ENCODE measurements at places on chromosomes 2 and 18. TPM values are rescaled to one million over a fixed set of nuclear protein-coding genes. Genes with fewer than 3 reads are reported as not detected.

DNA sequence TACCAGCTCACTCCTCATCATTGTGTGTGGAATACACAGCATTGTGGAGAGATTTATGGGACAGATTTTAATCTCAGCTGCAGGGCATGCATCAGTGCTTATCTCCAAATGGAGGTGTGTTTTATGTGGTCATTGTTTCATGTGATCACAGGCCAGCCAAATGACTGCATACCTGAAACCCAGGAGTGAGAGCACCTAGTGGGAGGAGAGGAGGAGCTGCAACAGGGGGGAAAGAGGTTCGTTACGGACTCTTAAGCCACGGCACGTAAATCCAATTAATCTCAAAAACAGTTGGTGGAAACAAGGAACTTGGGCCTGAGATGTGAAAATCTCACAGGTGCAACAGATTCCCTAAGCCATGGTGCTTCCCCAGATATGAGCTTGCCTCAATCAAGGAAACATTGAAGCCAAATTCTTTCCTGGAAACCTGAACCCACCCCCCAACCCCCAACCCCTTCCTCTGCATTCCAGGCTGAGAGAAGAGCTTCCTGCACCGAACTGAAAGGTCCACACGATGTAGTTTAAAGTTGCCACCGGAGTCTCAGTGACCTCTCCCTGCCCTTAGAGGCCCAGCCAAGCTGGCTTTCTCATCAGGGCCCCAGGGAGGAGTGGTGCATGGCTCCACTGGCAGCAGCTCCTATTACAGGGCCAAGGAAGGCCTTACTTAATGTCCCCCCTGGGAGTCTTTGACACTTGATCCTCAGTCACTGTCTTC, 167.4 kb downstream of the C1D start:
- no peak for DNase-seq

- no peak for DNase-seq
These were observed 127.4 kb upstream of the MSH6 start for GRCh38 chr2:47655563-47655880.

The HOXD12 gene
- not detected for polyA plus RNA-seq

GRCh38 chr18:35620765-35621164, 39.2 kb downstream of the GALNT1 start:
- DNase-seq: no peak

- no peak for DNase-seq
These were observed 23.8 kb downstream of the NABP1 start for GRCh38 chr2:191701696-191702095.

The ANKRD62 gene
- not detected for polyA plus RNA-seq

The G6PC2 gene
- not detected for polyA plus RNA-seq

The GPR45 gene
- not detected for polyA plus RNA-seq

The TSPYL6 gene
- not detected for polyA plus RNA-seq

The GKN1 gene
- polyA plus RNA-seq: not detected

DNA sequence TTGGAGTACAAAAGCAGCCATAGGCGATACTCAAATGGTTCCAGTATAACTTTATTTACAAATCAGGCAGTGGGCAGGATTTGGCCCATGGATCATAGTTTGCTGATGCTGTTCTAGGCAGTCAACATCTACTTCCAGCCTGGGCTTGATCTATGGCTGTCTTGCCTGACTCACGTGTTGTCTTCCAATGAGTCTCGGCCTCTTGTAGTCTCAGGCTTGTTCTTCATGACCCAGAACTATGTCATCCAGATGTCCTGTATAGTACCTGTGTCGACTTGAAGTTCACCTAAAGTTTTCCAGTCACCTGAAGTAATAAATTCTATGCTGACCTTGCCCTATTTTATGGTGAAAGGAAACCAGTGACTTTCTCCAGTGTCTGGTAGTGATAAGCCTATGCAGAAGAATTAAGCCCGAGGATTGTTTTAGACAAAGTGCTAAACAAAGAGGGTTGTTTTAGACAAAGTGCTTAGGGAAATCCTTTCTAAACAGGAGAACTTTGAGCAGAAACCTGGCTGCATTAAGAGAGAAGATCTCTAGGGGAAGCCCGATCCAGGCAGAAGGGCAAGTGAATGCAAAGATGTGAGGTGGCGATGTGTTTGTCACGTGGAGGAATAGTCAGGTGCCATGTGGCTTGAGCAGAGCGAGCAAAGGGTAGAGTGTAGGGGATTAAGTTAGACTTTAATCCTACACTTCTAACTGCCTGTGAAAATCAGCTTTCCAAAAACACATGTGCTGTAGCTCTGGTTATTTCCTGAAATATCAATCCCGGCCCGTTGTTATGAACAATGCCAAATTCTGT, 8.5 kb upstream of the THNSL2 start:
- no peak for DNase-seq

- DNase-seq: no peak
These were observed 36.3 kb downstream of the CPS1 start for GRCh38 chr2:210592726-210593125.

All from CD4-positive, CD25-positive, alpha-beta regulatory T cell (primary cell).